ENCODE measurements at places on chromosomes 4 and X.

DNA sequence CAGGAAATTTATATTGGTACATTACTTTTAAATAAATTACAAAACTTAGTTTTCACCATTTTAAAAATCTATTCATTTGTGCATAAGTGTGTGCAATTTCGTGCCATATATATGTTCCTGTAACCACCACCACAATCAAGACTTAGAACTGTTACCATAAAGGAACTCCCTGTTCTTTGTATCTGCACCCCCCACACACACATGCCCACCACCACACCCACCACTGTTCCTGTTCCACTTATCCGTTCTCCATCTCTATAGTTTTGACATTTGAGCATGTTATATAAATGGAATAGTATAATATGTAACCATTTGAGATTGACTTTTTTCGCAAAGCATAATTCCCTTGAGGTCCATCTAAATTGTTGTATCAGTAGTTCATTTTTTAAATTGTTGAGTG lies 73.7 kb downstream of the TAF1 start:
- no peak for DNase-seq

DNA sequence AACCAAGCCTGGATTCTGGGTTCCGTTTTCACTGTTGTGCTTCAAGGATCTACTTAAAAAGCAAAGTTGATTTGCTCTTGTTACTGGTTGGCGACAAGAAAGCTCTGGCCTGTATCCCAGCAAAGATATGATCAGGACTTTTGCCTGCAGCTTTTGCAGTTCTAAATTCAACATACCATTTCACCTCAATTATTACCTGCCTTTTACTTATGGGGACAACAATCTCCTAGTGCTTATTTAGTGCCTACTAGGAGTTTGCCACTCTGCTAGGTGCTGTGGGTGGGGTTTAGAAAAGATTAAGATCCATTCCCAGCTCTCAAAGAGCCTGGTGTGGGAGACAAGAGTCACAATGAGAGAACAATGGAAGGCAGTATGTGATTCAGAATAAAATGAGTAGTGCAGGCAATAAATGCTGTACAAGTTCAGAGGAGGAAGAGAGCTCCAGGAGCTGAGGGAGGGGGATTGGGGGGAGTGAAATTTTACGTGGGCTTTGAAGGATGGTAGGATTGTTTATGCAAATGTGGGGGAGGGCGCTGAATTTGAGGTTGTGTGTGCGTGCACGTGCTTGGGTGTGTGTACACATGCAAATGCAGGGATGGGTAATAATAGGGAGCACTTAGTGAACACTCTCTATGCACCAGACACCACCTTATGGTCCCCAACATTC lies 5.0 kb upstream of the TMEM164 start:
- no peak for DNase-seq

- no peak for DNase-seq
These were observed 5.9 kb upstream of the HAND2 start for GRCh38 chr4:173535957-173536356.

DNA sequence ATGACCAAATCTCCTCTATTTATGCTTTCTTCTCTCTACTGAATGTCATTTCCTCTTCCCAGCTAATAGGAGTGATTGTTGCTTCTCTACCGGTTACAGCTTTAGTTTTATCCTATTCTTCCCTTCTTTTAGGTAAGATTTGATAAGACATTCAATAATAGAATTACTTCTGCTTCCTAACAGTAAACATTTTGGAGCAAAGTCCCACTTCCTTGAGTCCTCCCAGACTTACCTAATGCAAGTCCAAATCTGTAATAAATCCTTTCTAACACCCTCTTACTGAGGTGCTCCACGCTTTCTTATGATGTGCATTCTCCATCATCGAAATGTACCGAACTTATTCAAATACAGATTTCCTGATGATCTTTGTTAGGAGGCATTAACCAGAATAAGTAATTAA lies 79.2 kb upstream of the GPM6A start:
- DNase-seq = no peak

DNA sequence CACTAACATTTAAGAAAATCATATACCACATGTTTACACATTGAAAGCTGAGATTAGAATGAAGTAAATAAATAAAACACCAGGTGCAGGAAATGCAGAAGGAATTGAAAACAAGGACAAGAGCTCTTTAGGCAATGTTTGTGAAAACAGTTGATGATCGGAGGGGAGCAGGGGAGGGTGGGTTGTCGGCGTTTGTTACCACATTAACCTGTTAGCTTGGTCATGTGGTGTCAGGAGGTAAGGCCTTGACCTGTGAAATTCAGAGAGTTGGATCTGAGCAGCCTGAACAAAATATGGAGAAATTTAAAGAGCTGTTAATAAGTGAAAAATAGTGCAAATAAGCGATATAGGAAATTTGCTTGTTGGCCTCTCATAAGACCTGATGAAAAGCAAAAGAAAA lies 759.9 kb downstream of the PDHA2 start:
- DNase-seq = no peak

GRCh38 chrX:124217304-124218251 lies 114.9 kb upstream of the TEX13D start:
- no peak for DNase-seq

GRCh38 chrX:4963432-4963831 lies 1250.0 kb upstream of the PRKX start:
- no peak for DNase-seq

DNA sequence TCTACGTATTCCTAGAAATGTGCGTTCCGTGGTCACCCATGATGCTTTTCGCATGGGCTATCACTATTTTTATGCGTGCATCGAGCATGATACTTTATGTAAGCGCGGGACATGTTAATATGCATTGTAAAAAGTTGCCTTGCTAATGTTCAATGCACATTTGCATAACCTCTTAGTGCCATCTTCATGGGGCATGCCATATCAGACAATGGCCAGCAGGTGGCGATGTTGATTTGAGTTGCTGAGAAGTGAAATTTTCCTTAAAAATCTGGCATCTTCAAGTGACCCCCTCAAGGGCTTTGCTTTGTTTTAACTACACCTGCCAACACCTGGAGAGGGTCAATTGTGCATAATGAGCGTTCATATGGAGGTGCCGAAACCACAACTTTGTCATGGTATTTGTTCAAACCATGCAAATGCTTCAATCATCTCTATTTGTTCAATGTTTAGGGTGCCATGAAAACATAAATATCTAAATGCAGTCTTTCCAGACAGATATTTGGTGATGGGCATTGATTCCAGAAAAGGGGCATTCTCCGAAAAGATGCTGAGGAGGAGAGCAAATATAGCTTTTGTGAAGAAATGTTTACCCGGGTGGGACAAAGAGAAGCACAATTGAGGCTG lies 833.9 kb upstream of the PRKX start:
- peak; percentile 0 for DNase-seq

DNA sequence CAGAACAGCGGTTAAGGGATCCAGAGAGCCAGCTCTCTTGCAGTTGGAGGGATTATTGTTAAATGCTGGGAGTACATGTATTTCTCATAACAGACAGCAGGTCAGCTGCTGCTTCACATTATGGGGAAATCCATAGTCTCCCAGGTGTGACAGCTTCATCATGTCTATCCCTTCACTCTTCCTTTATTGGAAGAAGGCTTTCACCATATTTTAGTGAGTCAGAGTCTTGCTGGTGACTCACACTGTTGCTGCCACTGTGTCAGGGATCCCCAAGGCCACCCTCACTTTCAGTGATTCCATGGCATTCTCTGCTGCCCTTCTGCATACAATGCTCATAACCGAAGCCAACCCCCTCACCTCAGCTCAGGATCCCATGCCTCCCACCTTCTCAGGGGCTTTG lies 32.9 kb upstream of the PAGE5 start:
- no peak for DNase-seq

DNA sequence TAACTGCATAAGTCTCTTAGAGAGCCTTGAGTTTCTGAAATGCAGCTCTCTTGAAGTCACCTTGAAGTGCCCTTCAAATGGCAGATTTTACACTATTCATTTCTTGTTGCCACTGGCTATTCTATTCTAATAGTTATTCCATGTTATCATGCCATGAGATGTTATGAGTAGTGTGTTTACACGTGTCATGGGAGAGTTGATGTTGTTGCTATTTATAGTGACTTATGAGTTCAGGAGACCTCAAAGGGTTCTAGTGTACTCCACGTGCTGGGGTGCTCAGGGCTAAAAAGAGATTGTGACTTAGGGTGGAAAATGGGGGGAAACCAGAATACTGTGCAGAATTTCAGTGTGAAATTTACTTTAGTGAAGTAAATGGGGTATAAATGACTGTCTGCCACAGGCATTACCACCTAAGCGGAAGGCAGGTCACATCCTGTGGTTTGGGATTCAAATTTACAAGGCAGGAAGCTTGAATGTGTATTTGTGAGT lies 77.1 kb upstream of the SLC4A4 start:
- DNase-seq = no peak

GRCh38 chr4:84750260-84750959 lies 167.5 kb downstream of the CDS1 start:
- no peak for DNase-seq

GRCh38 chrX:10576777-10577447 lies 43.5 kb downstream of the MID1 start:
- DNase-seq = no peak

- DNase-seq = no peak
These were observed 345.3 kb upstream of the LCORL start for GRCh38 chr4:18366892-18367291.

GRCh38 chr4:37685161-37685822 lies 884 bp downstream of the RELL1 start:
- DNase-seq = no peak

GRCh38 chrX:9072281-9072680 lies 38.4 kb upstream of the FAM9B start:
- DNase-seq = no peak

DNA sequence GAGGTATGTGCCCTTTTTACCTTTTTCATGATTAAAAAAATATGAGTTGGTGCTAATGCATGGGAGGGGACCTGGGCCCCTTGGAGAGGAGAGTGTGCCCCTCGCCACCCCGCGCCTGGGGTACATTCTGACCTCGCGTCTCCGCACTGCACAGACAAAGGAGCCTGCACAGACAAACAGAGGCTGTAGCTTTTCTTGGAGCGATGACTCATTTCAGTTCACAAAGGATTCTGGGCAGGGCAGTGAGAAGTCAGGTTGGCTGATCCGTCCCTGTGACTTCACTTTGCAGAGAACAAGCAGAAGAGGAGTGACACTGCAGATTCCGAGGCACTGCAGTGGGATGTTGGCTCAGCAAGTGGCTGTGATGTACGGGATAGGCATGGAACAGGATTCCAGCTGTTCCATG lies 82.9 kb downstream of the STOX2 start:
- DNase-seq = no peak

DNA sequence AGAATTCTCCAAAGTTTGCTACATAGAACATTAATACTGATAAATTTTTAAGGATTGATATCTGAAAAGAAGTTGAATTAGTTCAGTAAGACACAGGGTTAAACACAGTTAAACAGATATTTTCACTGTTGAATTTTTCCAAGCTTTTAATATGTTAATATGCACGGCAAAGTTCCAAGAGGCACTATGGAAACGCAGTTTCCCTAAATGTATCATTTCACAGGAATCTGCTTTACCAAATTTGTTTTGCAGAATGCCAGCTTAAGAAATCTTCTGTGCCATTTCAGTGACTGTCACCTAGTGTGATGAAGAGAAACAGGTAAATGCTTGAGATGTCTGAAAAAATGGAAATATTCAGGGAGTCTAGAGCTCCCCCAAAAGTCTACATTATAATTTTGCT lies 395.9 kb upstream of the GRIA3 start:
- DNase-seq = no peak

DNA sequence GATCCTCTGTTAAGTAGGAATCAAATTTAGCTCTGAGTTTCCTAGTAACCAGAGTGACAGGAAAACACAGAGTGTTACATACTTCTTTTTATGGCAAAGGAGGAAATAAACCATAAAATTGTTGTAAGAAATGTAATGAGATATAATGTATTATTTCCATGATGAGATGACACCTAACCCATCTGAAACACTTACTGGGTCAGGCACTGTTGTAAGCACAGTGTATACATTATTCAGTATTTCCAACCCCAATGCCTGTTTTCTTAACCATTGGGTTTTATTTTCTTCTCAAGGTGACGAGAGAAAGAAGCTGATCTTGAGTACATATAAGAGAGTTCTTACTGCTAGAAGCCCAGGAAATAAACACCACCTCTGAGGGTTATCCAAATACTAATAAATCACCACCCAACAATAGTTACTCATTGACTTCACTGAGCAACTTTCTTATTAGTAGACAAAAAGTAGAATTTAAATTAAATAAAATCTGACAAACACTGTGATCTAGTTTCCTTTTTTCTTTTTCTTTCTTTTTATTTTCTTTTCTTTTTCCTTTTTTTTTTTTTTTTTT lies 4.2 kb upstream of the ENAM start:
- DNase-seq = no peak

- DNase-seq = no peak
These were observed 43.3 kb downstream of the NCAPG start for GRCh38 chr4:17854036-17854435.

- no peak for DNase-seq
These were observed 296.3 kb upstream of the KLF3 start for GRCh38 chr4:38367642-38368174.

DNA sequence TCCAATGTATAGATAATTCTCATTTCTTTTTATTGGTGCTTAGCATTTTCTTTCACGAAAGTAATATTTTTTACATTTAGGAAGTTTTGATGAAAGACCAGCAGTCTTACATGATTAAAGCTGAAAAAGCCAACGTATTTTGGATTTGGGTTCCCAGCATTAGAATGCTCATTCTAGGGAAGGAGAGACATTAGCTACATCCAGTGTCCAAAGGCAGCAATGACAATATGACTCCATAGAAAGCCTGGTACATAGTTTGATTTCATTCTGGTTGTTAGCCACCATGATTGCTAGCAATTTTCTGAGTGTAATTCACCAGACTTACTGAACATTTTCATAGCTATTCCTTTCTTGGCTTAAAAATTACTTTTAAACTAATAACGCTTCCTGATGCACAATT lies 1397.5 kb downstream of the PCDH7 start:
- no peak for DNase-seq

- DNase-seq = no peak
These were observed 7.7 kb downstream of the HAND2 start for GRCh38 chr4:173522160-173522950.

DNA sequence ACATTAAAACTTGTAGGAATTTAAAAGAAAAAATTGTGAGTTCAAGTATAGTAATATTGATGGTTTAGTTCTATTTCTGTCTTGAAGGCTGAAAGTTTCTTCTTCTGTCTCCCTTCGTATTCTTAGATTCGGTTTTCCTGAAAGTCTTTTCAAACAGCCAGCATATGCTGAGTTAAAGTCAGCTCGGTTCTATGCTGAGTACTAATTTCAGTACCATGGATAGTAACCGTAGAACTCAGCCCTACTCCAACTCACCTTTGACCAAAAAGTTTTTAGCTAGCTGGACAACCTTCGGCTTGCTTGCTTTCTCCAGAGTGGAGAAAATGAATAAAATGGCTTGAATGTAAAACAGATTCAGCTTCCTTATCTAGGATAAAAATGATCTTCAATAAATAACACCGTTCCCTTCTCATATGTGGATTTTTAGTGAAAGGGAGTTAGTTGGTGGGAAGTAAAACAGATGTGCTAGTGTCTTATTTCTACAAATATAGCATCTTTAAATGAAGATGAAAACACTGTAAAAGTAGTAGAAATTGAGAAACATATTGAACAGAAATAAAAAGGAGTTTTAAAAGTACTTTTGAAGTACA lies 5.2 kb downstream of the POU4F2 start:
- DNase-seq = no peak

GRCh38 chr4:56129431-56129861 lies 180.7 kb downstream of the CEP135 start:
- no peak for DNase-seq

Data from stimulated activated CD4-positive, alpha-beta T cell treated with anti-CD3 and anti-CD28 coated beads, TNF-alpha, amount 100 ng/mL, for 4 hours (primary cell).